Fibroblast of the aortic adventitia (primary cell): ENCODE measurements at places on chromosomes 6 and 20. TPM values are rescaled to one million over a fixed set of nuclear protein-coding genes. Genes with fewer than 3 reads are reported as not detected.

DNA sequence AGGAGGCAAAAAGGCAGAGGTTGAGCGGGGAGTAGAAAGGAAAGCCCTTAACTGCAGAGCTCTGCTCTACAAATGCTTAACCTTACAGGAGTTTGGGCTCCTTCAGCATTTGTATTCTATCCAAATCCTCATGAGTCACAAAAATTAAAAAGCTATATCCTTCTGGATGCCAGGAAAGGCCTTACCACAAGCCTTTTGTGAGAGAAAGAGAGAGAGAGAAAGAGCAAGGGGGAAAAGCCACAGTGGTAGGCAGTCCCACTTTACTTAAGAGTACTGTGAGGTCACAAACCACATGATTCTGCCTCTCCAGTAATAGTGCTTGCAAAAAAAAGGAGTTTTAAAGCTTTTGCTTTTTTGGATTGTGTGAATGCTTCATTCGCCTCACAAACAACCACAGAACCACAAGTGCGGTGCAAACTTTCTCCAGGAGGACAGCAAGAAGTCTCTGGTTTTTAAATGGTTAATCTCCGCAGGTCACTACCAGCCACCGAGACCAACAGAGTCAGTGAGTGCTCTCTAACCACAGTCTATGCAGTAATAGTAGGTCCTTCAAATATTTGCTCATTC lies at the start of gene RUNX2:
Gene RUNX2 (plus strand): TSS at position 375 of the 567 bp plus-strand sequence. CDS start 397 bp downstream, outside the sequence.
- peak; percentile 95 for DNase-seq

Gene CDH22
- total RNA-seq, result not detected in 2 replicates

Gene NECAB3
- 17.6 and 23.6 TPM in 2 replicates for total RNA-seq

Gene PI3
- not detected in 2 replicates for total RNA-seq

Gene TRIM15
- not detected in 2 replicates for total RNA-seq

- DNase-seq, result peak; percentile 59
Measured at GRCh38 chr6:81751388-81752083, 945 bp downstream of the TENT5A start.

DNA sequence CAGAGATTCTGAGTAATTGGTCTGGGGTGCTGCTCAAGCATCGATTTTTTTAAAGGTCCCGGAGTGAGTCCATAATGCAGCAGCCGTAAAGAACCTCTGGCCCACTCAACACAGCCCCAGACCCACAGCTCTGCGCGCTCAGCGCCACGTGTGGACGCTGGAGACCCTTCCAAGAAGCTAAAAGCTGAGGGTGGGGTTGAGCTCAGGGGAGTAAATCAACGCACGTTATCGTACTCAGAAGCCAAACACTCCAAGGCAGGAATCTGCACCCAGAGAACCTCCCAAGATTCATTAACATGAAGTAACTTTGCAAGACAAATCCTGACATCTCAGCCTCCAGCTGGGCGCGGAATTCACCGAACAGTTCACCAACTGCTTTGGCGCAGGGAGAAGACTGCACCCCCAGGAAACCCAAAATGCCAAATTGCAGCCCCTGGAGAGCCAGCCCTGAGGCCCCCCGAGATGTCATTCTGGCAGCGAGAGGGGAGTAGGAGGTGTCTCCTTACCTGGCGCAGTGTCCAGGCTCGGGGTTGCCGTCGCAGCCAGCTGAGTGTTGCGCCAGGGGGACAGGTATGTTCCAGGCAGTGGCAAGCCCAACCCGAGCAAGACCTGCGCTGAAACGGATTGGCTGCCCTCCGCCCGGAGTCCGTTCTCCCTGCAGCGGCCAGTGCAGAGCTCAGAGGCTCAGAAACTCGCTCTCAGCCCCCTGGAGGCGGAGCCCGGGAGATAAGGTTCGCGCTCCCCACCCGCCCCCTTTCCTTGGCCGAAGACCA lies at the start of gene COL21A1:
Gene COL21A1 (minus strand): TSS at position 700 of the 773 bp plus-strand sequence. CDS start 64,962 bp downstream, outside the sequence.
- DNase-seq, result peak; percentile 62

DNA sequence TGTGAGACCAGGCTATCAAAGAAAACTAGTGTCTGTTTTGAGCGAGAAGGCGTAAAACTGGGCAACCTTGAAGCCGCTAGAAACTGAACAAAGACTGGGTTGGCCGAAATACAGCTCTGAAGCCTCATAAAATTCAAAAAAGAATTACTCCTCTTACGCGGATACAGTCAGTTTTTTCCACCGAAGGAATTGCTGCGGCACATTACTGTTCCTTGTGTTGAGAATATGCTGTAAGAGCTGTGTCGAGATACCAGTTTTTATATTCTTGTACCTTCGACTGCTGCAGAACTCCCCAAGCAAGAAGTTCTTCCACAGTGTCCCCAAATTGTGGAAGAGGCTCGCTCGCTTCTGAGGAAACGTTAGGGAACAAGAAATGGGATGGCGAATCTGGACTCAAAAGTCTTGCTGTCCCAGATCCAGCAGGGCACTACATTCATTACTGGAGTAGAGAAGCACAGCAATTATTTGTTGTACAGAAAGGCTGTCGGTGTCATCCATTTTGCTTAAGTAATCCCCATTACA lies 523 bp upstream of the COX7A2 start:
- no peak for DNase-seq

- DNase-seq, result no peak
Measured at GRCh38 chr6:33695451-33695887, 16.0 kb downstream of the UQCC2 start.

DNA sequence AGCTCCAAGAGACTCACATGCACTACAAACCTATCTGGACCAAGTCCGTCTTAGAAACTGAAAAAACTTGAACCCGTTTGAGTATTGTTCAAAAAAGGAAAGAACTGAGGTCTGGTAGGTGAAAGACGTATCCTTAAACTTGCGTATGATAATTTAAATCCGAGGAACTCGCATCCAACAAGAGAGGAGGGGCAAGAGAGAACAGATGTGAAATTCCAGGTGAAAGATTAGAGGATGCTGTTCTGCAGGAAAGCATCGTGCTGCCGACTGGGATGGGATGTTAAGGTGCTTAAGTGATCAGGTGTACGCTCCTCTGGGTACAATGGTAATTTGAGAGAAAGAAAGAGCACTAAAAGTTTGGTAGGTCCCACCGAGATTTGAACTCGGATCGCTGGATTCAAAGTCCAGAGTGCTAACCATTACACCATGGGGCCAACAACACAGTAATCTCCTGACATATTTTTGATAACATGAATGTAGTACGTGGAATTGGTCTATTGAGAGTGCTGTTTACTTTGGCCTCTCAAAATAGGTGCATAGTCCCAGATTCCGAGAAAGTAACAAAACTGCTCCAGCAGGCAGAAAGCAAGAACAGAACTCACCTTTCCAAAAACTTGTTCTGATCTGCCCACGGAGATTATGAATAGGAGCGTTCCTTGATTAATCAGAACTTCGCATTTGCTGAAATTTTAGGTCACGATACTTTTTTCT lies 53.5 kb upstream of the BTN3A2 start:
- peak; percentile 83 for DNase-seq

DNA sequence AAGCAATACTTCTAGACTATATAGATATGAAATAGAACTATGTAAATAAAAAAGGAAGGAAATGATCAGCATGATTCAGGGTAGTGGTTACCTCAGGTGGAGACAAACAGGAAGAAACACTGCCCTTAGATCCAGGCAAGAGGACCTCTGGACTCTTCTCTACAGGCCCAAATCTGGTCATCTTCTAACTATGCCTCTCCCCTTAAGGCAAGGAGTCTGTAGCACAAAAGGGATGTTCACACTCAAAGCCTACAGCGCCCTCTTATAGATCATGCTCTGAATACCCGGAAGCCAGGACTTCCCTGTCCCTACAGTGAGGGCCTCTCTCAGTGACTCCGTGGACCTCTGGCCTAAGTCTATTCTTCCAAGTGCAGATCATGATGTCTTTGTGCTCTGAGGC lies 30.4 kb upstream of the HIVEP2 start:
- no peak for DNase-seq

Gene GGT7
- total RNA-seq, result 5.2 and 6.5 TPM in 2 replicates

Gene CLPSL2
- total RNA-seq, result not detected in 2 replicates

DNA sequence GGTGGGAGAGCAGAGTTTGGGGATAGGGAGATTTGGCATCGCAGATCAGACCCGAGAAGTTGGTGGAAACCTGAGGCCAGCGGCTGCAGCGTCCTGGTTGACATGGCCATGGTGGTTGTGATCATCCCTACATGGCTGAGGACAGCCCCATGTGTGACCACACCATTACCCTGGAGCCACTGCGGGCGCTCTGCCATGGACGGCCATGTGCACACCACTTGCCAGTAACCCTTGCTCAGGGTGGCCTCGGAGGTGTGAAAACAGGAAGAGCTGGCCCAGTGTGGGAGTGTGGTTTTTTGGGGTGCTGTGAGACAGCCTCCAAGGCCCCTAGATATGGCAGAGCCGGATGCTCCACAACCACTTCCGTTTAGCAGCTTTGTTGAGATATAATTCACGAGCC lies 64.4 kb downstream of the TMEM242 start:
- DNase-seq, result no peak

Gene RIPPLY2
- not detected in 2 replicates for total RNA-seq

DNA sequence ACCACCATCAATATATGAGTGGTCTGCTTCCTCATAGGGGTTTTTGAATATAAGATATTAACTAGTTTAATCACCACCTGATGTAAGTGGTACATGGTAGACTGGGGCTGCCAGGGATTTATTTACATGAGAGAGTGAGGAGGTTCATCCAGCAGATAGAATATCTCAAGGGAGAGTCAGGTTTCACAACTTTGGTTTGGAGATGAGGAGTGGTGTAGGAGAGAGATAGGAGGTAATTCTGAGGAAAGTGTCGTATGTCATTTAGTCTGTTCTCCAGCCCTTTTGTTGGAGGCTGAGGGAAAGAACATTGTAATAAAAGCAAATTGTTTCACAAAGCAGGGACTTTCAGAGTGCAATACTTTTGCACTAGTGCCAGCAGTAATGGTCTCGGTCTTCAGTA lies 16.8 kb downstream of the L3MBTL3 start:
- no peak for DNase-seq

- peak; percentile 65 for DNase-seq
Measured at GRCh38 chr20:10508060-10508459, 73.0 kb downstream of the SLX4IP start.

DNA sequence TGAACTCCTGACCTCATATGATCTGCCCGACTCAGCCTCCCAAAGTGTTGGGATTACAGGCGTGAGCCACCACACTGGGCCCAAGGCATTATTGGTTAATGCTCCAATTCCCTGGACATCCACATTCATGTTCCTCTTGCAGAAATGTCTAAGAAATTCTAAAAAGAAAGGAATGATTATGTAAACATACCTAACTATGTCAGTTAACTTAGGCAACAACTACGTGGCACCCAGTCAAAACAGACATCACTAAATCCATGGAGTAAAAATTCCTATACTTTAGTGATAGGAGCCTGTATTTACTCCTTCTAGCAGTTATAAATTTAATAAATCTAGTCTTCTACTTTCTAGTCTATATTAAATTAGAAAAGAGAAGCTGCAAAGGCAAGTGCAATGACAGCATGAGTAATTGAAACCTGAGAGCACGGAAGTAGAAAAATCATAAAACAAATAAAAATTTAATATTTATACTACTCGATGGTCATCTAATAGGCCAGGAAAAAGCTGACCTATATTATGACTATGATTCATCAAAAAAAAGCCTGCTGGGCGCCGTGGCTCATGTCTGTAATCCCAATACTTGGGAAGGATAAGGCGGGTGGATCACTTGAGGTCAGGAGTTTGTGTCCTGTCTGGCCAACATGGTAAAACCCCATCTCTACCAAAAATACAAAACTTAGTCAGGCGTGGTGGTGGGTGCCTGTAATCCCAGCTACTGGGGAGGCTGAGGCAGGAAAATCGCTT lies 4.2 kb downstream of the AHI1 start:
- no peak for DNase-seq

Gene PTCRA
- not detected in 2 replicates for total RNA-seq

Gene NNAT
- 0.36 and 2.8 TPM in 2 replicates for total RNA-seq

Gene HEY2
- 0.09 and 0.25 TPM in 2 replicates for total RNA-seq

- no peak for DNase-seq
Measured at GRCh38 chr6:88251301-88251700, 85.2 kb upstream of the CNR1 start.

DNA sequence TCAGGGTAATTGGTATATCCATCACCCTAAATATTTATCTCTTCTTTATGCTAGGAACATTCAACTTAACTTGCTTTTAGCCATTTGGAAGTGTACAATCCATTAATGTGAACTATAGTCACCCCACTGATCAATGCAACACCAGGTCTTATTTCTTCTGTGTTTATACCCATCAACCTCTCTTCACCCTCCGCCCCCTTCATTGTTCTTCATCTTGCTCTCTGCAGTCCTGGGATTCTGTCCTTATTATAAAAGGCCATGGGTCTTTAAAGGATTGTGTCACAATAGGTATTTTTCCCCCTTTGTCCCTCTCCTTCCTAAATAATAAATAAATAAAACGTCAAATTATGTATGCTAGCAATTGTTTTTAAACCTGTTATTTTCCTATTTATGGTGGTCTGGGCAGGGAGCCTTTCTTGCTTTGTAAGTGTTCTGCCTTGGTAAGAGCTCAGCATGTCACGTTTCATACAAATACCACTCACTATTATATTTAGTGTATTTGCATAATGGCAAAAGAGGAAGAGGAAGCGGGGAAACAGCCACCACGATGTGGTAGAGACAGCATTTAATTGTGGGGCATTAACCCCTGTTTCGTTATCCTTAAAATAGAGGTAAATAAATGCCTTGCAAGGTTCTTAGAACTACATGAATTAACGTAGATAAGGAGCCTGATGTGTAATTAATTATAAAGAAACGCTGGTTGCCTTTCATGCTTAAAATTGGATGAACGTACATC lies 1.9 kb downstream of the ABRACL start:
- no peak for DNase-seq

- DNase-seq, result no peak
Measured at GRCh38 chr20:52518735-52519134, 327.2 kb upstream of the ZFP64 start.
